ENCODE measurements at places on chromosomes 3 and 15.

GRCh38 chr3:82084824-82085223 lies 323.4 kb upstream of the GBE1 start:
- no peak for DNase-seq

- DNase-seq, result no peak
Measured at GRCh38 chr15:67575039-67575502, 32.6 kb downstream of the MAP2K5 start.

GRCh38 chr3:178271740-178272387 lies 264.4 kb upstream of the KCNMB2 start:
- no peak for DNase-seq

- peak; percentile 47 for DNase-seq
Measured at GRCh38 chr15:52567871-52568600, 794 bp downstream of the ARPP19 start.

GRCh38 chr3:71785532-71786216 lies 726 bp upstream of the PROK2 start:
- no peak for DNase-seq

DNA sequence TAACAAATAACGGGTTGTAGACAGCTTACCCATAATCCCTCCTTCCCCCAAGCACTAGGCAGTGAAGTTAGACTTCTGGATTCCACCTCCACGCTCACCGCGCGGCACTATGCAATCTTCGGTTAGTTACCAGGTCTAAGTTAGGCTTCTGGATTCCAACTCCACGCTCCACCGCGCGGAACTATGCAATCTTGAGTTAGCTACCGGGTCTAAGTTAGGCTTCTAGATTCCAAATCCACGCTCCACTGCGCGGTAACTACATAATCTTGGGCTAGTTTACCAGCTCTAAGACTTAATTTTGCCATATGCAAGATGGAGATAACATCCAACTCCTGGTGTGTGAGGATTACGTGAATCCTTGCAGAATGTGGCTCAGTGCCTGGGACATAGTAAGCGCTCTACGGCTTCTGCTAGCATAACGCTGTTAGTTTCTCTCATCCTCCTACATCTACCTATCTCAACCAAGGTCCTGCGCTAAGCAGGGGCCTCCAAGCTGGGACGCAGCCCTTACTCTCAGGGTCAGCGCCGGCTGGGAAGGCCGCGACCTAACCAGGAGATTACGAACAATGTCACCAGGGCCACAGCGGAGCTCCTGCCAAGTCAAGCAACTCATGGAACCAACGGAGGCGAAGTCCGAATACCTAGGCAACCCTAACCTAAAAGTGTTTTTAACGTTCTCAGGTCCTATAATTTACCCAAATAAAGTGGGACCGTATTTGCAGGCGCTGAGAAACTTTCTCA lies 497 bp upstream of the RPLP1 start:
- DNase-seq, result peak; percentile 47
